ENCODE measurements at places on chromosomes 3 and 15.

- DNase-seq, result no peak
Measured at GRCh38 chr15:43913941-43914340, 87.1 kb downstream of the WDR76 start.

- DNase-seq, result no peak
Measured at GRCh38 chr3:29747991-29748390, 467.1 kb downstream of the RBMS3 start.

GRCh38 chr3:13854492-13854891 lies 25.4 kb downstream of the WNT7A start:
- DNase-seq, result no peak

GRCh38 chr3:71072986-71073385 lies 510.5 kb downstream of the FOXP1 start:
- DNase-seq, result peak; percentile 44

DNA sequence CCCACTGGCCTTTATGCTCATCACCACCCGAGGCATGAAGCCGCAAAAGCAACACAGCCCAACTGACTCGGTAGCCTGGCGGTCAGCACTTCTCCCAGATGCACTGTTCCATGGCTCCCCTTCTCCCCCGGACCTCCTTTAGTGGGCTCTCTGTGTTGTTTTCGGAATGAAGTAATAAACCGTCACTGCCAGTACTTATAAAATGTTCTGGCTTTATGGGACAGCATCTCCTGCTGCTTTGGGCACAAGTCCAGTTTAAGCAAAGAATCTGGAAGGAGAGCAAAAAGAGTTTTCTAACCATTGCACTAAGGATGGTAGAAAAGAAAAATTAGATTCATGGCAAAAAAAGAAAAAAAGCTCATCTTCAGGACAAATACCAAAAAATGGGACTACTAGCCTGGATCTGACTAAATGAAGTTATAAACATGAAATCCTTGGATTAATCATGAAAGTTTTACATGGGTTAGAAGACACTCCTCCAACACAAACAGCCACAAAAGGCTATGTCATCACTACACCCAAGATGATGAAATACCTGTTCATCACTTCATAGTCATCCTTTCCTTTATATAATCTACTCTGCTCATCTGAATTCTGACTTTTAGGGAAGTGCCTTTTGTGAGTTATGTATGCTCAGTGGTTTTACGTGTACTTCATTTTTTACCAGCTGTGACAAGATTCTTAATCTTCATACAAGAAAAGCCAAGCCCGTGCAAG lies 89.5 kb upstream of the UBE2E2 start:
- no peak for DNase-seq

GRCh38 chr3:195095035-195095703 lies 175.8 kb downstream of the XXYLT1 start:
- no peak for DNase-seq

GRCh38 chr3:187181454-187182170 lies 15.7 kb upstream of the RTP1 start:
- no peak for DNase-seq

- DNase-seq, result no peak
Measured at GRCh38 chr3:169400205-169400604, 263.3 kb downstream of the MECOM start.
